Esophagus squamous epithelium (tissue), 5 donors: ENCODE measurements at places on chromosomes 1 and 21. TPM values are rescaled to one million over a fixed set of nuclear protein-coding genes. Genes with fewer than 3 reads are reported as not detected.

SPRR2G gene
- total RNA-seq: 9.0 TPM

DNA sequence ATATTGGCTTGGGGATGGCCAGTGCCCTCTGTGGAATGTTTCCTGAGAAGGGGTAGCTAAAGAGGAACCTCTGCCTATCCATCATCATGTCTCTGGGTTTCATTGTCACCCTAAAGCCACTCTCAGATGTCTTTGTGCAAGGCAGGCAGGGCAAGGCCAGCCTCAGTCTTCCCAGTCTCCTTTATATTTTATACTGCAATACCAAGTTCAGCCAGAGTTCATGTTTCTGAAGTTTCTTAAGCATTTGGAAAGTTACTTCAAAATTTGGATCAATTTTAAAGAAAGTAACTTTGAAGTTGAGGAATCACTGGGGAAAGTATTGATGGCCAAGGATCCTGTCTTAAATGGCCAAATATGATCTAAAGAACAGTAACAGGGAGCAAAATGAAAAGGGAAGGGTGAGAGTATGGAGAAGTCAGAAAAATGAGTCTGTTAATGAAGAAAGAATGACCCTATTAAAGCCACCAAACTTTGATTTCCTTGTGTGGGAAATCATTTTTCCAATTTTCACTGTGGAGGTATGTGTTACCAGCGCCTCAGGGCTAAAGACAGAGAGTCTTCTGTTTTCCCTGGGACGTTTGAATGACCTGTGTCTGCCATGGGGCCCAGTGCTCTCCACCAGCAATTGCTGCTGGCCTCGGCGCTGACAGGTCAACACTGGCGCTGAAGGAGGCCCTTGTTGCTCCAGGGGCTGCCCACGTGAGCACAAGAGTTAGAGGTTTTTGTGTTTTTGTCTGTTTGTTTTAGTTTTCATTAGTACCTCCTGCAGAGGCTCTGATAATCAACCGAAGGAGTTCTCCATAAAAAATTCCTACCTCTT is 93.9 kb downstream of the ATP5PO start:
- no peak overlapping the region for H3K4me3 ChIP-seq
- no peak overlapping the region for H3K27ac ChIP-seq
- H3K27me3 ChIP-seq: no peaks in the 10 kb centered on the region
- H3K36me3 ChIP-seq: no peaks in the 10 kb centered on the region

GPR37L1 gene
- total RNA-seq: 0.09 TPM

CYP4B1 gene
- 147 TPM for total RNA-seq

DNA sequence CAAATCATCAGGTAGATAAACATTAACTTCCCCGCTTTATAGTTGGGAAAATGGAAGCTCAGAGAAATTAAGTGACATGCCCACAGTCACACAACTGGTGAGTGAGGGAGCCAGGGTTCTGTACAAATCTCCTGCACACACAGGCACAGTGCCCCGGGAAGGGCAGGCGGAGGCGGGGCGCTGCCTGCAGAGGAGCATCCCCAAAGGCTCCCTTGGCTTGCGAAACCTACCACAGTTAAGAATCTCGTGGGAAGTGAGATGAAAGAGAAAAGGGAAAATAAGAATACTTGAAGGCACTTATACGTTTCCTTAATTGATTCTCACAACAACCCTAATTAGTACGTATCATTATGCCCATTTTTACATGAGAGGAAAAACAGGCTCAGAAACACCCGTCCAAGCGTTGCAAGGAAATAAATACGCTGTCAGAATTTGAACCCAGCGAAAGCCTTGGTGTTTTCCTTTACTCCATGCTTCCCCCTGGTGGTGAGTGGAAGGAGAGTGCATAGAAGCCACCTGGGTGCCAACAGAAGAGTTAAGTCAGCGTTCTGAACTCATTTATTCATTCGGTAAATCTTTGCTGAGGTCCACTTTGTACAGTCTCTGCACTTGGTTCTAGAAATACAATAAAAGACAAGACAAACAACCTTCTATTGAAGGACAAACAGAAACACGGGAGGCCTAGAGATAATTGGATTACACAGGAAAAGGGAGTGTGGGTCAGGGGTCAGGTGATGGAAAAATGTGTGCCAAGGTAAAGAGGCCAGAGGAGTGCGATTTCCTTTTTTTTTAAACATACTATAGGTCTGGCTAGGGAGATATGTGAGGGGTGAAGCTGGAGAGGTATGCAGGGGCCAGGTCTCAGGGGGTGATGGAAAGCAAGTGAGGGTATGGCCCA is 28.4 kb downstream of the ACP6 start:
- no peak for DNase-seq
- H3K27me3 ChIP-seq: no peaks in the 10 kb centered on the region
- peaks cover 14% of the 10 kb centered on the region for H3K4me1 ChIP-seq
- no peak overlapping the region for H3K27ac ChIP-seq
- H3K36me3 ChIP-seq: peaks cover 37% of the 10 kb centered on the region

DNA sequence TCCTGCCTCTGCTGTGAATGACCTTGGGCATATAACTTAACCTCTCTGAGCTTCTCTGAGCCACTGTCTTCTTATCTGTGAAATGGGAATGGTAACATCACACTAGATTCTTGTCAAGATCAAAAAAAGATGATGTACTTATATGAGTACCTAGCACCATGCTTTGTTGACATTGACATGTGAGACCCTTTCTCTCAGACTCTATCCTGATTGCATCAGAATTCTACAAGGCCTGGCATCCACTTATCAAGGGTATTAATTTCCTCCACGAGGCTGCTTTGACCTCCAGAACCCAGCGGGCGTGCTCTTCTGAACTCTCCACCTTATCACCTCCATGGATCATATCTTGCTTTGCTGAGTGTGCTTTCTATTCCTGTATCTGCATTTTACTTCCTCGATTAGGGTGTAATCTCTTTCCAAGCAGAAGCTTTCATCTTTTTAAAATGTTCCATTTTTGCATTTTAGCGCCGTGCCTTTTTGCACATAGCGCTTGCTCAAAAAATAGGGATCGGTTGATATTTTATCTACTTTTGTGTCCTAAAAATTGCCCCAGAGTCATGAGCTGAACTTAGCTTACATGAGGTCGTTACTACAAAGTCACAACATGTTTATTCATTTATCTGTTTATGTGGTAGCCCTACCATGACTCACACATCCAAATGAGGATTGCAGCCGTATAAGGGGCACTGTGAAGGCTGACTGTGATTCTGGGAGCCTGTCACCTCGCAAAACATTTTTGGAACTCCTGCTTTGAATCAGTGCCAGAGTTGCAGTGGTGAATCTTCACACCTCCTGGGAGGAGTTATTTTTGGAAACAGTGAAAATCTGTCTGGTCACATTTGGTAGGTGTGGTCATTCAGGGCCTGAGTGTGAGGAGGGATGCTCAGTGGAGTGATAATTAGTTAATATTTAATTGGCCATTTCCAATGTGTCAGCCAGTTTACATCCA is 63.2 kb downstream of the IER5 start:
- no peaks in the 10 kb centered on the region for H3K36me3 ChIP-seq
- no peak for DNase-seq
- H3K4me1 ChIP-seq: no peaks in the 10 kb centered on the region
- no peak overlapping the region for H3K4me3 ChIP-seq
- no peaks in the 10 kb centered on the region for H3K27me3 ChIP-seq
- peak overlapping the region; percentile 87 for H3K27ac ChIP-seq

KCNA10 gene
- total RNA-seq: not detected

DNA sequence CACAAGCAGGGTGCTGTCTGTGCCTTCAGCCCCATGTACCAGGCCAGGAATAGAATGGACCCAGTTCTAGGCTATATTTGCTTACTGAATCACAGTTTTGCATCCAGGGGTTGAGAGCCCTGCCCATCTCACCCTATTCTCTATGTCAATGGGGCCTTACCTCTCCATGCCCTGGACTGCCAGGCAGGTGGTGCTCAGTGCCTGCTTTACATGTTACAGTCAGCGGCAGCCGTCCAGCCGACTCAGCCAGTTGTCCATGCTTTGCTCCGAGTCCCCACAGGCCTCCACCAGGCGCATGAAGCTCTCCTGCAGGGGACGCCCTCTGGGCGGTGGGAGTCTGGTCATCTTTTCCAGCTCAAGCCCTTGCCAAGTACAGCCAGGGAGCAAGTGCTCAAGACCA is 12.2 kb upstream of the FAM167B start:
- H3K27me3 ChIP-seq: no peaks in the 10 kb centered on the region
- peaks cover 18% of the 10 kb centered on the region for H3K4me1 ChIP-seq
- H3K36me3 ChIP-seq: peaks cover 48% of the 10 kb centered on the region

SERINC2 gene
- 29.6 TPM for total RNA-seq

HSF2BP gene
- 0.76 TPM for total RNA-seq

GRCh38 chr1:53860967-53861411 is 22.9 kb upstream of the NDC1 start:
- no peaks in the 10 kb centered on the region for H3K4me1 ChIP-seq
- no peak for DNase-seq
- H3K4me3 ChIP-seq: no peak overlapping the region
- no peak overlapping the region for H3K27ac ChIP-seq
- no peaks in the 10 kb centered on the region for H3K27me3 ChIP-seq

DNA sequence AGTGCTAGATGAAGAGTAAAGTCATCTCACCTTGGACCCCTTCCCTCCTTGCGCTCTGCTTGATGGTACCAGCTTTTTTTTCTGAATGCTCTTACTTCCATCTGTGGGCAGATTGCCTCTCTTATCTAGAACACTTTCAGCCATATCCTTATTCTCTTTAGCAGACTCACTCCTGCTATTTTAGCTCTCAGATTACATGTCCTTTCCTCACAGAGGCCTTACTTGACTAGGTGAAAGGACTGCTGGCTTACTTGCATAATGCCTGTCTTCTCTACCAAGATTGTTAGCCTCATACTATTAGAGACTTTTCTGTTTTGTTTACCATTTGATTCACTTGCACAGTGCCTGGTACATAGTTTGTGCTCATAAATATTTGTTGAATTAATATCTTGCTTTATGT is 9.3 kb downstream of the IFI44 start:
- H3K27me3 ChIP-seq: no peaks in the 10 kb centered on the region
- H3K36me3 ChIP-seq: peaks cover 7% of the 10 kb centered on the region
- DNase-seq: no peak
- no peaks in the 10 kb centered on the region for H3K4me1 ChIP-seq
- no peak overlapping the region for H3K4me3 ChIP-seq

PKP1 gene
- 706 TPM for total RNA-seq

- no peaks in the 10 kb centered on the region for H3K27me3 ChIP-seq
- H3K4me3 ChIP-seq: no peak overlapping the region
- peaks cover 100% of the 10 kb centered on the region for H3K4me1 ChIP-seq
- no peak for DNase-seq
Measured at GRCh38 chr21:37459575-37459974, 93.0 kb downstream of the DYRK1A start.

- no peak overlapping the region for H3K27ac ChIP-seq
- peaks cover 92% of the 10 kb centered on the region for H3K27me3 ChIP-seq
- H3K4me1 ChIP-seq: no peaks in the 10 kb centered on the region
- no peak for DNase-seq
- H3K4me3 ChIP-seq: no peak overlapping the region
Measured at GRCh38 chr1:17923666-17924065, 168.5 kb downstream of the ACTL8 start.

CTSS gene
- 19.7 TPM for total RNA-seq

- no peak overlapping the region for H3K27ac ChIP-seq
- H3K4me3 ChIP-seq: no peak overlapping the region
- H3K36me3 ChIP-seq: no peaks in the 10 kb centered on the region
- H3K4me1 ChIP-seq: no peaks in the 10 kb centered on the region
Measured at GRCh38 chr1:12654004-12654567, 10.2 kb downstream of the AADACL4 start.

- no peaks in the 10 kb centered on the region for H3K36me3 ChIP-seq
- peak overlapping the region; percentile 47 for H3K27ac ChIP-seq
- no peak overlapping the region for H3K4me3 ChIP-seq
- no peaks in the 10 kb centered on the region for H3K27me3 ChIP-seq
Measured at GRCh38 chr1:15180945-15181523, 27.5 kb downstream of the TMEM51 start.

DNA sequence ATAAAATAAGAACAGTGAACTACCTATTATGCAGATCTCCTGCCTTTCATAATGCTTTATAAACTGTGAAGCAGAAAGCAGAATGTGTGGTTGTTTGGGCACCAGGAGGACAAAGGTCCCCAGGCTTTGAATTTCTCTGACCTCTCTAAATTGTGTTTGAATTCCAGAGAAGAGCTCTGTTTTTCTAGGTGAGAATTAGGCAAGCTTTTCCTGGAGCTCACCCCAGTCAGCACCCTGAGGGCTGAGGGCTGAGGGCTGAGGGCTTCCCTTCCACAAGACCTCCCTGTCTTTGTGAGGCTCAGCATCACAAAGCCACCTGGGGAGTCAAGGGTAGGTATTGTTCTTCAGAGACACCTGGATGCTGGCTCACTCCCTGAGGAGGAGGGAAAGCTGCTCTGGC is 45.5 kb upstream of the LRIG2 start:
- no peak overlapping the region for H3K4me3 ChIP-seq
- H3K27ac ChIP-seq: no peak overlapping the region
- DNase-seq: no peak
- no peaks in the 10 kb centered on the region for H3K36me3 ChIP-seq

DNA sequence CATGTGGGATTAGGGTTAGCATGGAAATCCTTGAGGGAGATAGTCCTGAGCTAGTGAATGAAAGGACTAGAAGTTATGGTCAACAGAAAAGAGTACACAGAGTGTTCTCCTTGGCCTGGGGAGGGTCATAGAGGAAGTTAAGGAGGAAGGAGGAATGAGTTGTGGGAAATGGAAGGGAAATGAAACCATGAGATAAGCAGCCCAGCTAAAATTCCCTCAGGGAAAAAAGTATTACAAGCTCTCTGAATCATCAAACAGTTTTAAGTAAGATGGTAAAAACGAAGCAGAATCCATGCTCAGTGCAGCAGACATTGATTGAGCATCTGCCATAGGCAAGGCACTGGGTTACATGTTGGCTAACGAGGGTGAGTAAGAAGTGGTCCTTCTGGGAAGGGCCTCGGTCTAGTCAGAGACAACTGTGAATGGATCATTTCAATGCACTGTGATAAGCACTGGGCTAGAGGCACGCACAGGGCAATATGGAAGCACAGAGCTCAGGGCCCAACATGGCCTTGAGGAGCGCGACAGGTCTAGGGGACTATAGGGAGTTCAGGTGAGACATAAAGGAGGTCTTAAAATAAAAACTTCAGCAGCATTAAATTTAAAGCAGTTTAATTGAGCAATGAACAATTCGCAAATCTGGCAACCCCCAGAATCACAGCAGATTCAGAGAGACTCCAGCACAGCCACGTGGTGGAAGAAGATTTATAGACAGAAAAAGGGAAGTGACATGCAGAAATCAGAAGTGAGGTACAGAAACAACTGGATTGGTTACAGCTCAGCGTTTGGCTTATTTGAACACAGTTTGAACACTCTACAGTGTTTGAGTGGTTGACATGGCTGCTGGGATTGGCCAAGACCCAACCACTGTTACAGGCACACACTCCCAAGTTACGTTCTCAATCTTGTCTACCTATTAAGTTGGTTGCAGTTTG is 219.5 kb downstream of the HLX start:
- no peak overlapping the region for H3K4me3 ChIP-seq
- H3K27ac ChIP-seq: peak overlapping the region; percentile 9
- no peaks in the 10 kb centered on the region for H3K27me3 ChIP-seq
- no peaks in the 10 kb centered on the region for H3K36me3 ChIP-seq
- DNase-seq: no peak
- peaks cover 14% of the 10 kb centered on the region for H3K4me1 ChIP-seq

DNA sequence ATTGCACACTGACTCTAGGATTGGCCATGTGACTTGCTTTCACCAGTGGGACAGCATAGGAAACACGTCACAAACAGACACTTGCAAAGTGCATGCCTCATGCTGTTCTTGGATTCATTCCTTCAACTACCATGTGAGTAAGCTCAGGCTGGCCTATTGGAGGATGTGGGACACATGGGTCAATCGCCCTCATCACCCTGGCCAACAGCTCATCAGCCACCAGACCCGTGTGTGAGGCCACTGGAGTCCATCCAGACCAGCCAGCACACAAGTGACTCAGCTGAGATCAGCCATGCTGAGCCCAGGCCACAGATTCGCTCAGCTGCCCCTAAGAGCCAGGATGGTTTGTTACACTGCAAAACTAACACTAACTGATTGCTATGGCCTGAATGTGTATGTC is 216.1 kb upstream of the GRIK3 start:
- no peak for DNase-seq
- H3K27me3 ChIP-seq: peaks cover 45% of the 10 kb centered on the region
- no peak overlapping the region for H3K27ac ChIP-seq
- no peaks in the 10 kb centered on the region for H3K36me3 ChIP-seq
- H3K4me3 ChIP-seq: no peak overlapping the region
